Fibroblast of skin of left biceps (primary cell): ENCODE measurements at places on chromosomes 3 and 15.
A peak's percentile ranks its signal among the peaks of the same experiment; 100 is the strongest.

DNA sequence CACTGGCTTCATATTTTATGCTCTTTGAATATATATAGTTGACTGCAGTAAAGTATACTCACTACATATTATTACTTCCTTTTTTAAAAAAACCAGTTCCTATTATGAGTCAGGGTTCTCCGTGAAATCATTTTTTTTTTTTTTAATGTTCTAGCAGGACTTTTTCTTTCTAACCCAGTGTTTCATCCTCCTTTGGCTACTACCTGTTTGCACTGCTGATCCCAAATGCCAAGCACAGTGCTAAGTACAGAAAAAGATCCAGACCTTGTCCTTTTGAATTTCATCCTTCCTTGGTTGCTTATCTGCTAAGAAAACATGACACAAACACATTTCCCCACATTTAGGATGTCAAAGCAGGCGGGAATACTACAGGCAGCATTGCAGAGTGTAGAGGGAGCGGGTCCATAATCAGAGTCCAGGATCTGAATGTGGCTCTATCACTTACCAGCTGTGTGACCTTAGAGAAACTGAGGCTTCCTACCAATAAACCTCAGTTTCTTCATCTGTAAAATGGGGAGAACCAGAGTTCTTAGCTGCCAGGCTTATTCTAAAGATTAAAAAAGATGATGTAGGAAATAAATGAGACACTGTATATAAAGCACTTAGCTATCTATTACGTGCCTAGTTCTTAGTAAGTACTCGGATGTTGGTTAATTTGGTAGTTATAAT lies 37.2 kb upstream of the ANPEP start:
- no peak for DNase-seq

- DNase-seq: no peak
Measured at GRCh38 chr3:98734306-98734705, 28.8 kb upstream of the ST3GAL6 start.

GRCh38 chr3:186099178-186099577 lies 9.7 kb downstream of the ETV5 start:
- DNase-seq: peak; percentile 40

GRCh38 chr3:132662212-132662611 lies 2.1 kb downstream of the UBA5 start:
- DNase-seq: no peak

GRCh38 chr15:75523011-75523410 lies 56.1 kb downstream of the PTPN9 start:
- DNase-seq: no peak

DNA sequence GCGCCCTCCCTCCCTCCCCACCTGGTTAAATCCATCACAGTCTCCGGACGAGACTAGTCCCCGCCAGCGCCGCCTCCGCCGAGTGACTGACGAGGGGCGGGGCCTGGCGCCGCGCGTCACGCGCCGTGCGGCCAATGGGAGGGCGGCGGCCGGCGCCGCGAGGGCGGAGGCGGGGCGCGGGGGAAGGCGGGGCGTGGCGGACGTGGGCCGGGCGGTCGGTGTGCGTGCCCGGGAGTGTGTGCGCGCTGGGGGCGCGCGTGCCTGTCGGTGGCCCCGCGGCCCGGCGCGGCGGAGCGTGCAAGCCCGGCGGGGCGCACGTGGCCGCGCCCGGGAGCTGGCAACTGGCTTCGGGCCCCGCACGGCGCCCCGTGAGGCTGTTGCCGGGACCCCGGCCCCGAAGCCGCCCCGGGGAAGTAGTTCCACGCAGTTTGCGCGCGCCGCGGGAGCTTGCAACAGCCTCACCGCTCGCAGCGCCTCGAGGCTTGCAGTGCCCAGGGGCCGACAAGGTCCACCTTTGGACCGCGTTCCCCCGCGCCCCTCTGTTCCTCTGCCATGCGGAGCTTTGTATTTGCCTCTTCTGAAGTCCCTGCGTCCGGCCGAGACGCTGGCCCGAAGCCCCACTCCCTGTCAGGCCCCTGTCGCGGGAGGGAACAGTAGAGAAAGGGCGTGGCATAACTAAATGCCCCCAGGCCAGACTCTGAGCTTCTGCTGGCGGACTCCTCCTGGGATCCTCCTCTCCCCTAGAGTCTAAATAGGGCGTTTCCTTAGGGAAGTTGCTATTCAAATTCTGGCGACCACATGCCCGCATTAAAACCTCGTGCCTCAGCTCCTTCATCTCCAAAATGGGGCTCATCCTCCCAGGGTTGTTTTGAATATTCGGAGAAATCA lies 400.9 kb downstream of the SHQ1 start:
- peak; percentile 85 for DNase-seq

GRCh38 chr15:48622237-48622636 lies 23.3 kb downstream of the FBN1 start:
- DNase-seq: no peak

GRCh38 chr3:15050405-15051092 lies 14.6 kb downstream of the MRPS25 start:
- no peak for DNase-seq

- no peak for DNase-seq
Measured at GRCh38 chr3:58350627-58351013, 17.9 kb downstream of the PXK start.

GRCh38 chr3:54520060-54520459 lies 397.7 kb downstream of the CACNA2D3 start:
- DNase-seq: no peak

GRCh38 chr3:111979434-111980038 lies 710 bp downstream of the ABHD10 start:
- DNase-seq: no peak

DNA sequence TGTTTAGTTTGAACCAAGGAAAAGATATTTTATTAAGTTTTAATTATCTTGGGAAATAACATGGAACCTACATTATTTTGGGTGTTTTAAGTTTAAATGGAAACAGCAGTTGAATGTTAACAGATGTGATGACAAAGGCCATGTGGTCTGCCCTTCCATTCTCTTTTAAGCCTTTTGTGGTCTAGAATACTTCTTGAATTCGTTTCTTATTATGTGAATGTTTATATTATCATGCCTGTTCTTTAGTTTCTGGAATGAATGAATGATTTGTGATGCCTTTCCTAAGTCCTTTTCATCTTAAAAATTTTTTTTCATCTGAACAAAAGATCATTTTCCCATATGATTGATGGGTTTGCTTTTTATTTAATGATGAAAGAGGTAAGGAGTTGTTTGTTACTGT lies 44.6 kb downstream of the SNRK start:
- DNase-seq: no peak

DNA sequence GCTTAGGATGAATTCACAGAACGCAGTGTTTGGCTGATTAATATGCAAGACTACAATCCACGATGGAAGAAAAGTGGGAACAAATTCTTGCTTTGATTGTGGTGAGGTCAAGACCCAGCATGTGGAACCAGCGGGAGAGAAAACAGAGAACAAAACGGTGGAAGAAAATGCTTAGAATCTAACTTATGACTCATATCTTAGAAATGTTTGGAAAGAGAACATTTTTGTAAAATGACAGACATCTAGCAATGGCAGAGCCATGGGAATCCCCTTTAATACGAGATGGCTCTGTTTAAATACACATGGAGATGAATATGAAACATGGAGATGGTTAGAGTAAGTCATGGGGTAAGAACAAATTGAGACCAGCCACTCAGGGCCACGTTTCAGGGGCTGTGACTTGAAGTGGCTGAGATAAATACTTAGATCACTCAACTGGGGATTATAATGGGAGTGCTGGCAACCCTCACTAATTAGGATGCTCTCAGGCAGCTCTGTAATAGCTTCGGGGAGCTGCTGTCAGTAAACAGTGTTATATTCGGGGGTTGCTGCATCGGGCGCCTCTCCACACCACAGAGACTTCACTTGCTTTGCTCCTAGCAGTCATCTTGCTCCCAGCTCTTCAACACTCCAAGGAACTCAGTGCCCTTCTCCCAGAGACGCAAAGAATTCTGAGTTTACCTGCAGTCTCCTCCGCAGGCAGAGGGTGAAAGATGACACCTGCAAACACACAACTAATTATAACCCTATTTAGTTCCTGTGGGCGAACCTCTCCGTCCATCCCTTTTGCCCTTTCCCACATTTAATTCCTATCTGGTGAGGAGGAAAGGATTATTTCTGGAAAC lies 68.0 kb upstream of the ONECUT1 start:
- DNase-seq: no peak

DNA sequence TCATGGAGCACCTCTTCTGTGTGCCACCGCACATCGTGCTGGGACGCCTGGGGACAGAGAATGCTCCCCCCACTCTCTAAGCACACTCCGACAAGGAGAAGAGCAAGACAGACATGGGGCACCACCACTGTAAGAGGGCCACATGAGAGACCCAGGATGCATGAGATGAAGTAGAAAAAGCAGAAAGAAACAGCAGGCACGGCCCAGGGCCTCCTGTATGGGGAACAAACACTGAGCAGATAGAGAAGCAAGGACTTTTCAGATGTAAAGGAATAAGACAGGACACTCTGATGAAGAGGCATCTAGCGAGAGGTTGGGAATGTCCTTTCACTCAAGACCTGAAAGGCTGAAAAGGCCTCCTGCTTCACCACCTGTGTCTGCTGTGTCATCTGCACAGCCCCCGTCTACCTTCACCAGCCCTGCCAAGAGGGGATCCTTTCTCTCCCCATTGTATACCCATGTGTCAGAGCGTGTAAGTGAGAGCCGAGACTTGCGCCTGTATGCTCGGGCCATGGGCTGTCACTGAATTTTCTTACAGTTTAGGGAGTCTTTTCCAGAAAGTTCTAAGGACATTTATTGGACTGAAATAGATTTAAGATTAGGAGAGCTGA lies 125.6 kb downstream of the LRRK1 start:
- no peak for DNase-seq

GRCh38 chr3:21117370-21117769 lies 633.6 kb downstream of the ZNF385D start:
- DNase-seq: no peak

- peak; percentile 62 for DNase-seq
Measured at GRCh38 chr3:64278625-64279024, 53.4 kb upstream of the PRICKLE2 start.

DNA sequence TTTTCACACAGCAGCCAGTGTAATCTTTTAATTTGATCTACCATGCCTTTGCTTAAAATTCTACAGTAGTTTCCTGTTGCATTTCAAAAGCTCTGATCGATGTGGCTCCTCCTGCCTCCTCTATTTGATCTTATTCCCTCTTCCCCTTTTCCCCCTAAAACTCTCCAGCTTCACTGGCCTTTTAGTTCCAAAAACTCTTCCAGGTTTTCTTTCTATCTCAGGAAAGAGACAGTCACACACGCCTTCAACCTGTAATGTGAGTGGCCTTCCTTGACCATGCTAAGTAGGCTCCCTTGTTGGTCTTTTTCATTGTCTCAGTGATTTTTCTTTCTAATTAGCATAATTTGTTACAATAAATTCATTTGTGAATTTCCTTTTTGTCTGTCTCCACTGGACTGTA lies 985 bp downstream of the TEX9 start:
- DNase-seq: no peak

- no peak for DNase-seq
Measured at GRCh38 chr3:36548712-36549111, 168.4 kb downstream of the STAC start.

DNA sequence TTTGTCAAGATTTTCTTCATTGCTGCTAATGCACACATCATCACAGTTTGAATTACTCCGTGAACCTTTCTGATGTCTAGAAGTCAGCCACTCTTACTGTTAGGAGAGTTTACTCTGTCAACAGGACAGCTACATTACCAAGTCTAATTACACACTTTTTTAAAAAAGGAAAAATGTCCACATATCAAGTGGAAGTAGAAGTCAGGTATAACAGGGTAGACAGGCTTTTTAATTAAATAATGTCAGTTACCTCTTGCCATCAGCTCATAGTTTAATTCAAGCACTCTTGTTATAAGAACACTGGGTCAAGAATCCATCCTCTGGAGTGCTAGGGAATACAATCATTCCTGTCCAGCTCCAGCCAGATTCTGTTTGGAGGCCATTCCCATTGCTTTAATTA lies 232.8 kb downstream of the TAFA4 start:
- DNase-seq: no peak

DNA sequence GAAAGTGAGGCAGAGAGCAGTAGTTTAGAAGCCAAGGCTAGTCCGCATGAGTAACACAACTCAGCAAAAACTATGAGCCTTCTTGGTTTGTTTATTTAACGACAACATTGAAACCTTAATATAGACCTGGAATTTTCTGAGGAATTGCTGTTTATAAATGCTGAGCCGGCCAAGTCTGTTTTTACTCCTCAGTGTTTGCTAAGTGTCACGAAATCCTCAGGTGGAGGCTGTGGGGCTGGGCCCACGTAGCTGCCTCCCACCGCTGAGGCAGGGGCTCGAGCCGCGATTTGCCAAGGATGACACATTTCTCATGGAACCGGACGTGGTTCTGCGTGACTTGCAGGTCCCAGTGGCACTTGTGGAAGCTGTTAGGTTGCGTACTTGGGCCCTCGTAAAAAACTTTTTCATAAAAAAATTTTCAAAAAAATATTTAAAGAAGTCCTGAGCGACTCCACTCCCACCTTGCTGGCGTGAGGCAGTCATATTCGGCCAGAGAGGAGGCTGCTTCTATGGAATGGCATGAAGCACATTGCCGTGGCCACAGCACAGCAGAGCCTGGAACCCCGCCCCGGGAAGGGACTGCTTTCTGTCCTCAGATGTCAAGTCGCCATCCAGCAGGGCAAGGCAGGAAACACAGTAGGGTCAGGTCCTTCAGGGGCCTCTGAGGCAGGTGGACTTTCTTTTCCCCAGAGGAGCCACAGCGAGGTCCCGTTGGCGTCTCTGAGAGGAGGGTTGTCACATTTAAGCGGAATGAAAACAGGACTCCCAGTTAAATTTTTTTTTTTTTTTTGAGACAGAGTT lies 64.8 kb upstream of the PCSK6 start:
- DNase-seq: no peak

GRCh38 chr15:68646156-68646555 lies 67.4 kb downstream of the CORO2B start:
- DNase-seq: no peak
